ENCODE measurements at places on chromosomes 3 and 15.

DNA sequence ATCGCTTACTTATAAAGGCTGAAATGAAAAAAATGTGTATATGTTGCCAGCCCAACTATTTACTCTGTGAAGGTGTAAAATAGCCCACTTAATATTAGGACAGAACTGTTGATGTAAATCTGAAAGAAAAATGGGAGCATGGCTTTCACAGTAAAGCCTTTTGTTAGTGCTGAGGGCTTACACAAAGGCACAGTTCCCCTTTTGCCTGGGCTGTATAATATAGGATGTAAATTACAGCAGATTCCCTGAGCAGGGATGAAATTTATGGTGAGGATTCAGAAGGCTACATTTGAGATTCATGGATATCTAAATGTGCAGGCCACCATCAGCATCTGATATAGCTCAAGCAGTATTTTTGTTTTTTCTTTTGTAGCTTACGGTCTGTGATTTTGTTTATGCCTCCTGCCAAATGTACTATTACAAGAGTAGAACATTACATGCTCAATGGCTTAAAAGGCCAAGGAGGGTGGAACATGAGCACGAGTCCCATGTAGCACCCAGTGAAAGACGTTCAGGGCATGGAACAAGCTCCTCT, 109.1 kb upstream of the ATP10A start:
- DNase-seq, result no peak

GRCh38 chr15:83207009-83207659, 489 bp downstream of the HDGFL3 start:
- DNase-seq, result peak; percentile 4

- DNase-seq, result no peak
Measured at GRCh38 chr3:101512396-101512645, 691 bp downstream of the SENP7 start.

- DNase-seq, result no peak
Measured at GRCh38 chr15:68040144-68040543, 14.0 kb upstream of the PIAS1 start.

DNA sequence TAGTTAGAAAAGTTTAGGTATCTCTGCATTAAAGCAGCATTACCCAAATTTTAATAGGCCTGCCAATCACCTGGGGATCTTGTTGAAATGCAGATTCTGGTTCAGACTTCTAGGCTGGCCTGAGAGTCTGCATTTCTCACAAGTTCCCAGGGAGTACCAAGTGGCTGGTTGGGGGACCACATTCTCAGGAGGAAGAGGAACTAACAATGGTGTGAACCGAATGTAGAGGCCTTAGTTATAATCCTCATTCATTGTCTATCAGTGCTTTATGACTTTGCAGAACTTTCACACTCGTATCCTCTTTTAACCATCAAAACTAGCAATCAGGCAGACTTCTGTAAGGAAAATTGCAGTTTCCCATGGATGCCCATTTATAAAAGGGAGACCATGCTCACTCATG, 38.2 kb upstream of the UBE2E1 start:
- no peak for DNase-seq

- no peak for DNase-seq
Measured at GRCh38 chr15:95973566-95974256, 356.8 kb upstream of the NR2F2 start.

- no peak for DNase-seq
Measured at GRCh38 chr3:35651851-35652250, 12.5 kb downstream of the ARPP21 start.

GRCh38 chr3:28799084-28799483, 450.5 kb upstream of the AZI2 start:
- DNase-seq, result no peak

- no peak for DNase-seq
Measured at GRCh38 chr3:32395496-32395895, 3.8 kb downstream of the CMTM7 start.
